ENCODE measurements at places on chromosomes 6 and 20.

DNA sequence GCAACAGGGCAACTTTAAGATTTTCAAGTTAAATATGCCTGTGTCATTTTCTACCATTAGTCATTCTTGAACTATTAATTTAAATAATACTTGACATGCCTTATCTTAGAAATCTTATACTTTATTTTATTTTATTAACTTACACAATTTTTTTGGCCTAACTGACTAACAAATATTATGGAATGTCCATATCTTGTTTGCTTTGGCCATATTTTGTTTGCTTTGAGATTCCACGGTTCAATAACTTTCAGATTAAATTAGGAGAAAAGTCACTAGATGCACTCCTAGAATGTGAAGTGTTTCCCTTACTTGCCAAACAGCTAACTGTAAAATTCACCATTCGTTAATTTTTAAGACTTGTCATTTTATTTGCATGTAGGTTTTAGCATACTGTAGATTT lies 684.0 kb upstream of the MANEA start:
- DNase-seq = no peak

GRCh38 chr20:6178537-6178936 lies 55.7 kb upstream of the FERMT1 start:
- no peak for DNase-seq

GRCh38 chr6:157326979-157327378 lies 3.7 kb upstream of the TMEM242 start:
- no peak for DNase-seq

GRCh38 chr20:47004179-47004578 lies 109.5 kb downstream of the EYA2 start:
- DNase-seq = no peak

- DNase-seq = no peak
Measured at GRCh38 chr6:165571721-165572132, 91.3 kb downstream of the PDE10A start.

DNA sequence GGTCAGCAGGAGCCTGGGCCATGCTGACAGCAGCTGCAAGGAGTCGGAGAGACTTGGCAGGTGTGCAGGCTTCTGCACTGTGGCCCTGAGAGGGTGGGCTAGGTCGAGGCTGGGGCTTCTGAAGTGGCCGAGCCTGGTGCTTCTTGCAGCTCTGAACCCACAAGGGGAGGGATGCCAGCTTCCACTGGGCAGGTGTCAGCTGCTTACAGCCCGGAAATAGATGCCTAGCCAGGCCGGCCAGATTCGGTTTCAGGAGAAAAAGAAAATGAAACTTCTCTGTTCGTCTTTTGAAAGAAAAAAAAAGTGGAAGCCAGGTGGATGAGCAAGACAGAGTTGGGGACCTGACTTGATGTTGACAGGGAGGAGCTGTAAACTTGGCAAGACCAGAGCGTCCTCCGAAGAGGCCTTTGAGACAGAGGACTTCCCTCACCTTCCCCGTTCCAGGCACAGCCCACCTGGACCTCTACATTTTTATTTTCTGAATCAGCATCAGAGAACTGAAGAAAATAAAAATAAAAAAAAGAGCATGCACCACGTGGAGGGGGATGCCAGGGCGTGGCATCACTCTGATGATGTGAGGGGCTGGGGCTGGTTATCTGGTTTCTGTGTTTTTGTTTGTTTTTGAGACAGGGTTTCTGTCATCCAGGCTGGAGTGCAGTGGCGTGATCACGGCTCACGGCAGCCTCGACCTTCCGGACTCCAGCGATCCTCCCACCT lies at the start of gene ZBP1:
TSS of gene ZBP1 (minus strand) at position 153 of the 717 bp plus-strand sequence. CDS start at position 22, 131 bp downstream.
- DNase-seq = peak; percentile 46

- DNase-seq = no peak
Measured at GRCh38 chr6:72365773-72366172, 256.1 kb upstream of the KCNQ5 start.

DNA sequence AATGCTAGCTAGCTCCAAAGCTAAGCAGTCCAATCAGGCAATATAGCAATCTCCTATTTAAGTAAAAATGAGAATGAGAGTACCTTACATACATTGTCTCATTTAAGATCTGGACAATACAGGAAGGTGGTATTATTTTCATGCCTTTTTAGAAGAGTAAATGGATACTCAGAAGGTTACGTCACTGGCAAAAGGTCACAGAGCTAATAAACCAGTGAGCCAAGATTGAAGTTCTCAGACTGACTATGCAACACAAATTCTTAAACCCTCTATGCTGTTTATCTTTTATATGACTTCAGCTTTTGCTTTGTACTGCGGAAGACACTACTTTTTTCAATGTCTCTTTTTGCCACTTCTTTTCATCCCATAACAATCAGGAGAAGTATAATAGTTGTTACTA lies 135.2 kb upstream of the PRL start:
- no peak for DNase-seq

DNA sequence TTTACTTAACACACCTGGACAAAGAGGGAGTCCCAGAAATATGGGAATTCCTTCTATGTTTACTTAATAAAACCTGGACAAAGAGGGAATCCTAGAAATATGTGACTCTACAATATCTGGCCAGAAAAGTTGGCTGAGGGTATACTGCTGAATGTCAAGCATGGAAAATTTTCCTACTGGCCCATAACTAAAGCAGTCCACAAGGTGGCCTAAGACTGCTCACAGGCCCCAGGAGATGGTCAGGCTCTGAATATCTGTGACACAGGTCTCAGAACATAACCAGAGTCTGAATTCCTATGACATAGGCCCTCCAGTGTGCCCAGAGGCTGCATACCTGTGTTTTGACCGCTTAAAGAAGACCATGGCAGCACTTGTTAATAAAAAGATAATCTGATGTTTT lies 578.2 kb upstream of the NRSN1 start:
- no peak for DNase-seq

DNA sequence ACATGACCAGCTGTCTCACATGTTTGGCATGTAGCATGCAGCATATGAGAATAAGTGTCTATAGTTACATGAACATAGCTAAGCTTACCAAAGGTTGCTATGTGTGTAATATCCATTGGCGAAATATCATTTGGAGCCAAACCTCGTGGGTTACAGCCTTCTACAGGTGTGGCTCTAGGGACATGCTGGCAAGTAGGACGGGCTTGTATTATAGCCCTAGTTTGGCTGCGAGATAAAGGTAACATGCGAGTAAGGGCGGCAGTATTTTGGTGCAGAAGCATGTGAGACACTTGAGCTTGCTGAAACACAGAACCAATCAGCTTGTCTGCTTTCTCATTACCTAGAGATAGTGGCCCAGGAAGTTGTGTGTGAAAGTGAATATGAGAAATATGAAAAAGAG lies 6.5 kb upstream of the ABHD12 start:
- DNase-seq = no peak

- no peak for DNase-seq
Measured at GRCh38 chr6:3194535-3195419, 32.7 kb downstream of the TUBB2B start.

DNA sequence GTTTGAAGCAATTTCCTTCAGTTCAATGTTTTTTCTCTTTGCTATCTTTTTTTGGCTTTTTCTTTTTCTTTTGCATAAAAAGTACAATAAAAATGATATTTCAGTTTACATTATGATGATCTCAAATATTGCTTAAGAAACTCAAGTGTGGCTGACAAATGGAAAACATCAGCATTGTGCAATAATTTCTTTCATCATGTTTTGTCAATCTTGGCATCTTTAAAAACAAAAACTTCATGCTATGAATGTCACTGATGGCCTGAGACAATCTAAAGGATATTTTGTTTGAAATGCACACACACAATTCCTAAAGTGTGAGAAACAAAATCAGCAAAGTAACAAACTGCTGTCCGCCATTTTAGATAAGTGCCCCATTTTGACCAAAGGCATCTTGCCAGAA lies 13.9 kb upstream of the MTCL3 start:
- DNase-seq = peak; percentile 69

DNA sequence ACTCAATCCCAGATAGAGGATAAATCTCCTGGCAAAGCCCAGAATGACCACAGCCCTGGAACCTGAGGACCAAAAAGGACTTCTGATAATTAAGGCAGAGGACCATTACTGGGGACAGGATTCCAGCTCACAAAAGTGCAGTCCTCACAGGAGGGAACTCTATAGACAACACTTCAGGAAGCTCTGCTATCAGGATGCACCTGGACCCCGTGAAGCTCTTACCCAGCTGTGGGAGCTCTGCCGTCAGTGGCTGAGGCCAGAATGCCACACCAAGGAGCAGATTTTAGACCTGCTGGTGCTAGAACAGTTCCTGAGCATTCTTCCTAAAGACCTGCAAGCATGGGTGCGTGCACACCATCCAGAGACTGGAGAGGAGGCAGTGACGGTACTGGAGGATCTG lies 992 bp downstream of the ZSCAN16 start:
- no peak for DNase-seq

GRCh38 chr20:11980263-11980662 lies 62.6 kb downstream of the BTBD3 start:
- no peak for DNase-seq

DNA sequence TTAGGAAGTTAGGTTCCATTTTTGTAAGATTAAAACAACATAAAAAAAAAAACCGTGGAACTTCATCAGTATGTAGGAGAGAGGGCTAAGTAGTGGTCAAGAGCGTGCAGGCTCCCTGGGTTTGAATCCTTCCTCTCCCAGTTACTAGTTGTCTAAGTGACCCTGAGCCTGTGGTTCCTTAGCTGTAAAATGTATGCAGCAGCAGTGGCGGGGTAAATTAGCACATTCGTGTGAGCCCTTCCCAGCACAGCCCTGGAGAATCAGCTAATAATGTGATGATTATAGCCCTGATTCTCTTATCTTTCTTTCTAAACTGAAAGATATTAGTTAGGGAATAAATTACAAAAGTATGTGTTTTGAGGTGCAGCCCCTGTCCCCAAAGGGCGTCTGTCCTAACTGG lies 32.6 kb downstream of the TM9SF4 start:
- no peak for DNase-seq

GRCh38 chr20:5674176-5674660 lies 76.0 kb upstream of the SHLD1 start:
- peak; percentile 78 for DNase-seq

GRCh38 chr20:18728870-18729224 lies 84.7 kb upstream of the SCP2D1 start:
- no peak for DNase-seq

DNA sequence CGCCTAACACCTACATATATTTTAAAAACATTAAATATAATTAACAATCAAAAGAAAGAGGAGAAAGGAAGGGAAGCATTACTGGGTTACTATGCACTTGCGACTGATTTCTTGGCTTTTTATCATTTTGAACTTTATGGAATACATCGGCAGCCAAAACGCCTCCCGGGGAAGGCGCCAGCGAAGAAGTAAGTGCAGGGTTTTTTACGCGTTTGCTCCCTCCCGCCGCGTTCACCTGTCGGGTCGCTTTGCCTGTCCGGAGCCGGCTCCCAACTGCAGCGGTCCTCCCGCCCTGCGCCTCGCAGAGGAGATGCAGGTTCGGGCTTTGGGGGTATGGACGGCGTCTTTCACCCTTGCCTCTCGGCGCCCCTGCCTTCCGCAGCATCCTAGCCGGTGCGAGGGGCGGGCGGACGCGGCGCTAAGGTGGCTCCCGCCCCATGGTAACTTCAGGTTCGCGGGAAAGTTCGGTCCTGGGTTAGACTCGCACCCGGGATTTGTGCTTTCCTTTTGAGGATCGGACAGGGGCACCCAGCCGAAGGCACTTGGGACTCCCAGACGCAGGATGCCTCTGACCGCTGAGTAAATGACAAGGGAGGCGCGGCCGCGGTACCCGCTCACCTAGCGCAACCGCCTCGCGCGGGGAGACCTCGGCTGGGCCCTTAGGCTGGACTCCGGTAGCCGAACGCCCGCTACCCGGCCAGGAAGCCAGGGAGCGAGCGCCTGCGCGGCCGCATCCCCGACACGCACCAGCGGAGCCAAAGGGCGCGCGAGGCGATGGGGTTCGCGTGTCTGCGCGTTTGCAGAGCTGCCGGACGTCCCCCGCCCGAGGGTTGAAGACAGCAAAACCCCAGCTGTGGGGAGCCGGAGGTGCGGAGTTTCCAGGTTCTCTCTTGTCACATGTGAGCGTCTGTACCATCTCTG lies 891 bp downstream of the RSPO3 start:
- DNase-seq = no peak
